Left lung (tissue), 14 donors: ENCODE measurements at places on chromosomes 7 and 10.
A peak's percentile ranks its signal among the peaks of the same experiment; 100 is the strongest.

- DNase-seq: no peak
- no peak overlapping the region for H3K4me3 ChIP-seq
- no peaks in the 10 kb centered on the region for H3K36me3 ChIP-seq
- H3K27me3 ChIP-seq: no peaks in the 10 kb centered on the region
- H3K4me1 ChIP-seq: no peaks in the 10 kb centered on the region
- H3K27ac ChIP-seq: no peak overlapping the region
Measured at GRCh38 chr10:33095867-33096815, 138.1 kb upstream of the ITGB1 start.

DNA sequence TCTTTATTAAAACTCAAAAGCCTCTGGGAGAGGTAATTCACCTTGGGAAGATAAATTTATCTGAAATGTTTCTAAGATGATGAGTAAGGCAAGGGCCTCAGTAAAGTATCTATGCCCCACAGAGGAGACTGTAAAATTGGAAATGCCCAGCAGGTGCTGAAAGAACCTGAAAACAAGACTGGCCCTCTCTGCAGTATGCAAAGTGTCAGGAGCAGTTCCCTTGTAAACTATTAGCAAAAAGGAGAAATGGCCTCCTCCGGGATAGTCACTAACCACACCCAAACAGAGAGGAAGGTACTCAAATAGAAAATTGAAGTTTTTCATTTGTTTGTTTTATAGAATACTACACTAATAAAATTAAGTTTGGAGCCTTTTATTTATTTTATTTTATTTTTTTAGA lies 81.2 kb downstream of the FZD1 start:
- H3K27ac ChIP-seq: no peak overlapping the region
- H3K36me3 ChIP-seq: no peaks in the 10 kb centered on the region
- no peaks in the 10 kb centered on the region for H3K27me3 ChIP-seq

- no peaks in the 10 kb centered on the region for H3K36me3 ChIP-seq
- H3K27me3 ChIP-seq: peaks cover 86% of the 10 kb centered on the region
- peak overlapping the region; percentile 73 for H3K4me3 ChIP-seq
- DNase-seq: peak; percentile 33
- peak overlapping the region; percentile 92 for H3K27ac ChIP-seq
Measured at GRCh38 chr10:75407224-75407712, 5.7 kb upstream of the ZNF503 start.

GRCh38 chr7:120442838-120443237 lies 169.9 kb downstream of the KCND2 start:
- H3K4me3 ChIP-seq: no peak overlapping the region
- no peaks in the 10 kb centered on the region for H3K36me3 ChIP-seq
- no peaks in the 10 kb centered on the region for H3K27me3 ChIP-seq
- DNase-seq: no peak
- no peak overlapping the region for H3K27ac ChIP-seq
- no peaks in the 10 kb centered on the region for H3K4me1 ChIP-seq

GRCh38 chr7:22633286-22633953 lies 93.6 kb upstream of the IL6 start:
- DNase-seq: no peak
- no peak overlapping the region for H3K4me3 ChIP-seq
- no peaks in the 10 kb centered on the region for H3K36me3 ChIP-seq
- no peaks in the 10 kb centered on the region for H3K27me3 ChIP-seq

- H3K27me3 ChIP-seq: no peaks in the 10 kb centered on the region
- H3K4me3 ChIP-seq: no peak overlapping the region
- no peak overlapping the region for H3K27ac ChIP-seq
- DNase-seq: no peak
Measured at GRCh38 chr7:44761207-44762161, 12.8 kb downstream of the ZMIZ2 start.

GRCh38 chr10:73625004-73625883 lies 16.0 kb downstream of the MYOZ1 start:
- H3K36me3 ChIP-seq: no peaks in the 10 kb centered on the region
- DNase-seq: peak; percentile 57
- peak overlapping the region; percentile 83 for H3K4me3 ChIP-seq
- no peaks in the 10 kb centered on the region for H3K27me3 ChIP-seq
- peak overlapping the region; percentile 78 for H3K27ac ChIP-seq

DNA sequence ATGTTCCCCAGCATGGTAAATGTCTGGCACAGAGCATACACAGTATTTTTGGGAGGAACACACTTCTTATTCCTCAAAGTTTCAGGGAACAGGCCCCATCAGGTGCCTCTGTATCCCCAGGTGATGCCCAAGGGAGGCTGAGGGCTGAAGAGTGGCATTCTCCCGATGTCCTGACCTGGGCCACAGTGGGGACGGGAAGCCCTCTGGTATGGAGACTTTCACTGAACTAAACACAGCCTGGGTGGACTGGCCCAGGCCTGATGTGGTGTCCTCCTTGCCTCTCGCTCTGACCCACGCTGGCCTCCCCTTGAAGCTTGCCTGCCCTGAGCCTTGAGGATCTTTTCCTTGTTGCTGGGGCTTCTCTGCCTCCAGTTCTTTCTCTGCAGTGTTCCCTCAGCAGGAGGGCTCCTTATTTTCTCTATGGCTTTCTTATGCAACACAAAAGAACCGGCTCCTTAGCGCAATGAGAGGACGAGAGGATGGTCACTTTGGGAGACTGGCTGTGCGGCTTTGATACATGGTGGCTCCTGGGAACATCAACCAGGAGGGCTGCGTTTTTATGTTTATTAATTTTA lies 157.5 kb upstream of the TNS3 start:
- H3K27ac ChIP-seq: no peak overlapping the region
- no peak overlapping the region for H3K4me3 ChIP-seq
- H3K27me3 ChIP-seq: no peaks in the 10 kb centered on the region
- H3K36me3 ChIP-seq: no peaks in the 10 kb centered on the region
- no peak for DNase-seq
